ENCODE measurements at places on chromosomes 4 and X.

GRCh38 chr4:153186046-153186728, 18.1 kb upstream of the TRIM2 start:
- H3K4me3 ChIP-seq, result no peak overlapping the region
- no peaks in the 10 kb centered on the region for H3K4me1 ChIP-seq
- H3K27me3 ChIP-seq, result no peaks in the 10 kb centered on the region

DNA sequence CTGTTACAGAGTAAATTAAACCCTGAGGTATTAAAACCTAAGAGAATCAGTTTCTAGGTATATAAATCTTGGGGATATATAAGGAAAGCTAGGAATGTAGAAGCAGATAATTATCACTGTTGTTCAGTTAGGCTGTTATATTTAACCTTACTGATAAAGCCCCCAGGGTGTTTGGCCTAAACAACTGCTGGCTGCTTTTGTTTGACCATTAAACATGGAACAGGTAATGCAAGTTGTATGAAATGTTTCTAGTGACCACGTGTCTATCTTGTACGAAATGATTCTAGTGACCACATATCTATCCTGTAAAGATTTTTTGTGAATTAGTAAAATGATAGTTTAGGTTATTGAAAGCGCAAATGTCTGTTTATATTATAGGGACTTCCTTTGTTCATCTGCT, 52.6 kb downstream of the SGMS2 start:
- DNase-seq, result no peak
- H3K4me1 ChIP-seq, result no peaks in the 10 kb centered on the region
- H3K27ac ChIP-seq, result no peak overlapping the region
- no peak overlapping the region for H3K4me3 ChIP-seq
- H3K36me3 ChIP-seq, result no peaks in the 10 kb centered on the region

DNA sequence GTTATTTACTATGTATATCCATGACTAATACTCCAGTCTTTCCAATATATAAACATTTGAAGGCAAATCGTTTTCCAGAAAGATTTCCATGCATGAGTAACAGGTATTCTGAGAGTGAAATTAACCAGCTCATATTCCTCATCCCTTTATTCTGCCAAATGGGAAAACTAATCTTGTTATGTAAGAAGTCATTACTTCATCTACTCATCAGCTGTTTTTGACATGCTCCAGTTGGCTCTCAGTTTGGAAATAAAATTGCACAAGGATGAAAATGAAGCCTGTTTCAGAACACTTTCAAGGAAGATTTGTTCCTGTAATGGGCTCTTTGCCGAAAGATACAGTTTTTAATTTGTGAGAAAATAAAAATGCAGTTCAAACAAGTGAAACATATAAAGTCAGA, 121.9 kb downstream of the KCTD8 start:
- H3K27ac ChIP-seq, result no peak overlapping the region
- H3K36me3 ChIP-seq, result no peaks in the 10 kb centered on the region
- no peaks in the 10 kb centered on the region for H3K27me3 ChIP-seq
- DNase-seq, result no peak
- no peak overlapping the region for H3K4me3 ChIP-seq

DNA sequence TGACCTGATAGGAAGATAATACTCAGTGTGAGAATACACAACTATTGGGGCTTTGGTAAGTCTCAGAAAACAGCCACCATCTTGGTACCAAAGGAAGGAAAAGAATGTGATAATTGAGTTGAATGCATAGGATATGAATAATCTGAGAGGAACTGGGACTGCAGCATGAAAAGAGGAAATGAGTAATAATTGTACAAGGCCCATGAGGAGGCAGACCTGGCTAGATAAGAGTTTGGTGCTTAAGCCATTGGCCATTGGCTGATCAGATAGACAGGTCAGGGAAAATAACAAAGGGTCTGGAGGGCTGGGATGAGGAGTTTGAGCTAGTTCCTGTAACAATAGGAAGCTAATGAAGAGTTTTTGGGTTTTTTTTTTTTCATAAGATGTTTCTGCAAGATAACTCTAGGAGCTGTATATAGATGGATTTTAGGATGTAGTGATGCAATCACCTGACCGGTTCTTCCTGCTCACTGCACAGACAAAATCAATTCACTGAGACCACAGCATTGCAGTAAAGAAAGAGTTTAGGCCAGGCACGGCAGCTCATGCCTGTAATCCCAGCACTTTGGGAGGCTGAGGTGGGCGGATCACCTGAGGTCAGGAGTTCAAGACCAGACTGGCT, 5.3 kb upstream of the TRMT2B start:
- H3K36me3 ChIP-seq, result no peaks in the 10 kb centered on the region
- no peak overlapping the region for H3K27ac ChIP-seq
- DNase-seq, result no peak

GRCh38 chr4:100420571-100420970, 97.3 kb downstream of the EMCN start:
- no peaks in the 10 kb centered on the region for H3K27me3 ChIP-seq
- H3K4me1 ChIP-seq, result no peaks in the 10 kb centered on the region
- H3K27ac ChIP-seq, result no peak overlapping the region
- no peak overlapping the region for H3K4me3 ChIP-seq

DNA sequence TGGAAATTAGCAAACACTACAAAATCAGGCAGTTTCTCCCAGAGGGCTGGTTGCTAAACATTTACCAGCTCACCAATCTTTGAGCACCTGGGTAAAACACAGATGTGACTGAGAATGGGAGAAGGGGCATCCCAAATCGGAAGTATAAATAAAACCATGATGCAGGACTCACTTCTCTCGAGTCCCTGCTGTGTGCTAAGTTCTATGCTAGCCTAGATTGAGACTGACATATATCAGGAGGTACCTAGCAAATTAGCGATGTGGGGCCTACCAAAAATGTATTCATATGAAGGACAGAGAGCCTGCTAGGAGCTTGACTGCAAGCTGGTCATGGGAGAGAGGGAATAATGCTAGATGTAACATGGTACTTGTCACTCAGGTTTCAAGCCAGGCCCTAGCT, 171.9 kb upstream of the PGRMC2 start:
- H3K27me3 ChIP-seq, result no peaks in the 10 kb centered on the region
- no peaks in the 10 kb centered on the region for H3K36me3 ChIP-seq

DNA sequence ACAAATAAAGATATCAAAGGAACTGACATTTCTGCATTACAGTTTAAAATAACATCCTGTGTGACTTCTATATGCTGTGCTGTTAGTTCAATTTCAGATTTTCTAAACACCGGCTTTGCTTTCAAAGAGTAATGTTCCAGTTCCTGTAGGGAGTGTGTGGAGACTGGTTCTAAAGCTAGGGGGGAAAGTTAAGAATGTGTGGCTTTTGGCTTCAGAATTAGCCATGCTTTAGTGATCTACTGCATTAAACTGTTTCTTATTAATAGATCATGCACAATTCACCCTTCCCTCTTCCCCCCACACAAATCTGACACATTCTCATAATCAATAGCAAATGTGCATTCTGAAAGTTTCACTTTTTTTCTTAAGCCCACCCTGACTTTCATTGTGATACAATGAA, 32.0 kb upstream of the DKK2 start:
- H3K4me3 ChIP-seq, result no peak overlapping the region
- H3K36me3 ChIP-seq, result no peaks in the 10 kb centered on the region
- H3K27me3 ChIP-seq, result no peaks in the 10 kb centered on the region
- DNase-seq, result no peak
- H3K27ac ChIP-seq, result no peak overlapping the region

GRCh38 chrX:10110316-10110935, 46.3 kb upstream of the CLCN4 start:
- no peak for DNase-seq
- no peaks in the 10 kb centered on the region for H3K36me3 ChIP-seq
- no peaks in the 10 kb centered on the region for H3K4me1 ChIP-seq
- H3K4me3 ChIP-seq, result no peak overlapping the region
- H3K27ac ChIP-seq, result no peak overlapping the region

GRCh38 chr4:184575306-184575705, 73.9 kb downstream of the CASP3 start:
- no peaks in the 10 kb centered on the region for H3K27me3 ChIP-seq
- no peak overlapping the region for H3K27ac ChIP-seq
- DNase-seq, result no peak
- no peak overlapping the region for H3K4me3 ChIP-seq
- H3K4me1 ChIP-seq, result no peaks in the 10 kb centered on the region

- DNase-seq, result no peak
- H3K27me3 ChIP-seq, result no peaks in the 10 kb centered on the region
- H3K27ac ChIP-seq, result no peak overlapping the region
- H3K4me3 ChIP-seq, result no peak overlapping the region
- no peaks in the 10 kb centered on the region for H3K4me1 ChIP-seq
Measured at GRCh38 chr4:104940927-104941326, 205.7 kb upstream of the TET2 start.

GRCh38 chr4:123588631-123589241, 192.1 kb downstream of the SPRY1 start:
- peak overlapping the region; percentile 16 for H3K4me3 ChIP-seq
- H3K27ac ChIP-seq, result peak overlapping the region; percentile 76
- no peaks in the 10 kb centered on the region for H3K4me1 ChIP-seq
- H3K36me3 ChIP-seq, result no peaks in the 10 kb centered on the region
- H3K27me3 ChIP-seq, result no peaks in the 10 kb centered on the region

DNA sequence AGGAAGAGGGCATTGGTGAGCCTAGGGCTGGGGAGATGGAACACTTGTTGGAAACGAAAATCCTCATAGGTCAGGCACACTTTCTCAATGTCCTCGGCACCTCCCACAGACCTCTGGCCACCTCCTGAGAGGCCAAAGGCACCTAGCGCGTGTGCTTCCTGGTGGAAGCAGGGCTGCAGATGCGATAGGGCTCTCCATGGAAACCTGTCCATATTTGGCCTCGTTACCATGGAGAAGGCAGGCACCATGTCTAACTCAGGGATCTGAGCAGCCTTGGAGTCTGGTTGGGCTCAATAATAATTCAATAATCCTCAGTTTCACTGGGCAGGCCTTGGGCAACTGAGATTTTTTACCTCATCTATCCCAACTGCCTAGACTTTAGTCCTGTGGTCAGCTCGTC, 58.3 kb downstream of the RAI2 start:
- no peak for DNase-seq
- H3K27me3 ChIP-seq, result peaks cover 27% of the 10 kb centered on the region
- no peaks in the 10 kb centered on the region for H3K4me1 ChIP-seq
- no peak overlapping the region for H3K4me3 ChIP-seq
- no peak overlapping the region for H3K27ac ChIP-seq

- no peaks in the 10 kb centered on the region for H3K36me3 ChIP-seq
- no peak overlapping the region for H3K4me3 ChIP-seq
- DNase-seq, result no peak
Measured at GRCh38 chr4:145107126-145107525, 9.0 kb downstream of the ABCE1 start.

- H3K4me1 ChIP-seq, result no peaks in the 10 kb centered on the region
- no peaks in the 10 kb centered on the region for H3K36me3 ChIP-seq
- no peak overlapping the region for H3K27ac ChIP-seq
- no peak overlapping the region for H3K4me3 ChIP-seq
Measured at GRCh38 chr4:16411501-16412085, 185.3 kb upstream of the TAPT1 start.

- no peaks in the 10 kb centered on the region for H3K4me1 ChIP-seq
- DNase-seq, result no peak
- no peak overlapping the region for H3K4me3 ChIP-seq
- no peak overlapping the region for H3K27ac ChIP-seq
- no peaks in the 10 kb centered on the region for H3K27me3 ChIP-seq
Measured at GRCh38 chr4:121155893-121156292, 8.2 kb downstream of the TNIP3 start.

- DNase-seq, result no peak
- no peaks in the 10 kb centered on the region for H3K4me1 ChIP-seq
- H3K4me3 ChIP-seq, result no peak overlapping the region
- H3K36me3 ChIP-seq, result no peaks in the 10 kb centered on the region
- no peaks in the 10 kb centered on the region for H3K27me3 ChIP-seq
Measured at GRCh38 chr4:98816386-98816785, 112.5 kb downstream of the EIF4E start.

DNA sequence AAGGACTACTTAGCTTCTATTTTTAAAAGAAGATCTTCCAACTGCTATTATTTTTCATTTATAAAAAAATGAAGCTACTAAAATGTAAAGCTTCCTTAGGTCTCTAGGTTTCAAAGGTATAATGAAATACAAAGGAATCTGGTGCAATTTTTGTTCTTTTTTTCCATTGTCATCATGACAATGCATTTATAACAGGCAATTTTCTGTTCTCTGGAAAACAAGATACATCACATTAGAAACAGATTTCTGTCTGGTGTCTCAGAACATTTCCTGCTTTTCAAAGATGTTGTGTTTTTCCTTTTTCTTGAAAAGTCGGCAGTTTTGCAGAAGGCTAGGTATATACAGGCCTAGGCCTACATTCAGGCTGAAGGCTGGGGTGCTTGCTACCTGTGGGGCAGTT, 63.6 kb upstream of the ATP8A1 start:
- no peak for DNase-seq
- no peaks in the 10 kb centered on the region for H3K36me3 ChIP-seq
- H3K27ac ChIP-seq, result no peak overlapping the region
- H3K4me3 ChIP-seq, result no peak overlapping the region
- H3K4me1 ChIP-seq, result no peaks in the 10 kb centered on the region
- H3K27me3 ChIP-seq, result no peaks in the 10 kb centered on the region

DNA sequence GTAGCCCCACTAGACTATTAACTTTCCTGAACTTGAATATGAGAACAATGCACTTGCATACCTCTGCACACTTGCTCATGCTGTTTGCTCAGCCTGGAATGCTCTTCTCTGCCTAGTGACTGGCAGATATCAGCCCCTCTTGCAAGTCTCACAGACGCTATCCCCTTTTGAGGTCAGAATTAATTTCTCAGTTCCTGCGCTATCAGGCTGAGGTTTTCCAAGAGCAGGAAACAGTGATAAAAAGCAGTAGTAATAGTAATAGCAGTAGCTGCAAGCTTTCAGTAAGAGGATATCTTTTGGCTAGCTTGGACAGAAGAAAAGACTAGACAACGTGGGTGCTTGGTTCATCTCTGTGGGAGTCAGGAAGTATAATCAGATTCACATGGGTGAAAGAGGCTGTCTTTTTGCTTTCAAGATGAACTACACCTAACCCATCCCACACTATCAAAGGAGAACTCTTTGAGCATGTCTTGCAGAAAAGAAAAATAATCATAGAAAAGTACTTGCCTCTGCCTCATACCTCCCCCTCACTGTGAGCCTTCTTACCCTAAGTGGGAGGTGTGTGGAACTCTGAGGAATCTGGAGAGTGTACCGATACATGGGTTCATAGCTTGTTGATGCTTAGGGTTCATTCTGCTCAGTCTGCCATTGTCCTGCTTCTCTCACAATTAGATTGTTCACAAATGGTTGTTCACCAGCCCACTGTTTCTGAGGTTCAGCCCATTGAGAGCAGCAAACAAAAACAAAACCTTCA, 11.3 kb upstream of the DRP2 start:
- H3K4me3 ChIP-seq, result no peak overlapping the region
- no peaks in the 10 kb centered on the region for H3K27me3 ChIP-seq
- H3K27ac ChIP-seq, result no peak overlapping the region
- H3K4me1 ChIP-seq, result no peaks in the 10 kb centered on the region
- H3K36me3 ChIP-seq, result no peaks in the 10 kb centered on the region

GRCh38 chr4:25821267-25821666, 41.5 kb downstream of the SEL1L3 start:
- no peaks in the 10 kb centered on the region for H3K27me3 ChIP-seq
- no peak overlapping the region for H3K27ac ChIP-seq
- no peak overlapping the region for H3K4me3 ChIP-seq
- DNase-seq, result no peak
- H3K36me3 ChIP-seq, result no peaks in the 10 kb centered on the region

GRCh38 chr4:133513901-133514300, 364.8 kb downstream of the PCDH10 start:
- H3K36me3 ChIP-seq, result no peaks in the 10 kb centered on the region
- no peaks in the 10 kb centered on the region for H3K27me3 ChIP-seq
- no peaks in the 10 kb centered on the region for H3K4me1 ChIP-seq
- no peak overlapping the region for H3K4me3 ChIP-seq
- no peak overlapping the region for H3K27ac ChIP-seq
